Esophagus squamous epithelium (tissue), 5 donors: ENCODE measurements at places on chromosomes 13 and 19. TPM values are rescaled to one million over a fixed set of nuclear protein-coding genes. Genes with fewer than 3 reads are reported as not detected.

The PRPF31 gene
- 41.8 TPM for total RNA-seq

The TTC9B gene
- not detected for total RNA-seq

The FAM216B gene
- total RNA-seq: not detected

The LGALS14 gene
- not detected for total RNA-seq

The C2CD4C gene
- total RNA-seq: 0.56 TPM

The PLK5 gene
- total RNA-seq: not detected

The ZNF177 gene
- total RNA-seq: 3.1 TPM

The CGB8 gene
- total RNA-seq: not detected

The TEX29 gene
- not detected for total RNA-seq

The S1PR4 gene
- 4.2 TPM for total RNA-seq

The ZNF563 gene
- 4.6 TPM for total RNA-seq

The FPR3 gene
- total RNA-seq: 5.7 TPM

The ZNF91 gene
- 15.7 TPM for total RNA-seq

The BICRA gene
- total RNA-seq: 1.1 TPM

The LGI4 gene
- 1.8 TPM for total RNA-seq

The ZNF665 gene
- total RNA-seq: 3.8 TPM

The FAM83E gene
- 3.1 TPM for total RNA-seq

The ITGBL1 gene
- total RNA-seq: 4.1 TPM

The PRR19 gene
- total RNA-seq: 0.88 TPM

The ZNF302 gene
- total RNA-seq: 6.0 TPM

The STRN4 gene
- total RNA-seq: 60.1 TPM

The ZNF726 gene
- total RNA-seq: 2.6 TPM

The IL27RA gene
- total RNA-seq: 1.4 TPM

The ZNF345 gene
- total RNA-seq: 1.4 TPM

The APC2 gene
- not detected for total RNA-seq

The TPP2 gene
- total RNA-seq: 26.8 TPM

The LIM2 gene
- total RNA-seq: not detected

The SOX1 gene
- total RNA-seq: not detected

The ZNF99 gene
- total RNA-seq: not detected

The PCID2 gene
- 29.3 TPM for total RNA-seq

The RNF225 gene
- total RNA-seq: 30.5 TPM

The TJP3 gene
- 25.2 TPM for total RNA-seq

The INSL3 gene
- not detected for total RNA-seq

The REEP6 gene
- total RNA-seq: 12.9 TPM

The ZNF682 gene
- total RNA-seq: 0.73 TPM

The TGFB1 gene
- total RNA-seq: 32.8 TPM

The LILRA6 gene
- total RNA-seq: 1.7 TPM

The ZNF90 gene
- 1.1 TPM for total RNA-seq
